ENCODE measurements at places on chromosomes 13 and 19. TPM values are rescaled to one million over a fixed set of nuclear protein-coding genes. Genes with fewer than 3 reads are reported as not detected.

GRCh38 chr13:39575641-39576238, 27.3 kb downstream of the LHFPL6 start:
- no peak overlapping the region for H3K4me3 ChIP-seq
- H3K4me1 ChIP-seq = no peaks in the 10 kb centered on the region
- no peaks in the 10 kb centered on the region for H3K27me3 ChIP-seq
- H3K27ac ChIP-seq = no peak overlapping the region

- no peaks in the 10 kb centered on the region for H3K4me1 ChIP-seq
- H3K4me3 ChIP-seq = no peak overlapping the region
- peaks cover 5% of the 10 kb centered on the region for H3K27me3 ChIP-seq
- DNase-seq = no peak
These were observed 374.6 kb upstream of the ARGLU1 start for GRCh38 chr13:106942563-106942962.

GRCh38 chr19:5445561-5446055, 9.6 kb upstream of the ZNRF4 start:
- no peak overlapping the region for H3K4me3 ChIP-seq
- H3K4me1 ChIP-seq = no peaks in the 10 kb centered on the region
- H3K36me3 ChIP-seq = no peaks in the 10 kb centered on the region
- H3K27ac ChIP-seq = no peak overlapping the region
- H3K27me3 ChIP-seq = no peaks in the 10 kb centered on the region

GRCh38 chr19:46806656-46807055, 18.3 kb upstream of the SLC1A5 start:
- no peak overlapping the region for H3K27ac ChIP-seq
- no peak overlapping the region for H3K4me3 ChIP-seq
- no peak for DNase-seq
- no peaks in the 10 kb centered on the region for H3K36me3 ChIP-seq
- no peaks in the 10 kb centered on the region for H3K4me1 ChIP-seq
- H3K27me3 ChIP-seq = no peaks in the 10 kb centered on the region

DNA sequence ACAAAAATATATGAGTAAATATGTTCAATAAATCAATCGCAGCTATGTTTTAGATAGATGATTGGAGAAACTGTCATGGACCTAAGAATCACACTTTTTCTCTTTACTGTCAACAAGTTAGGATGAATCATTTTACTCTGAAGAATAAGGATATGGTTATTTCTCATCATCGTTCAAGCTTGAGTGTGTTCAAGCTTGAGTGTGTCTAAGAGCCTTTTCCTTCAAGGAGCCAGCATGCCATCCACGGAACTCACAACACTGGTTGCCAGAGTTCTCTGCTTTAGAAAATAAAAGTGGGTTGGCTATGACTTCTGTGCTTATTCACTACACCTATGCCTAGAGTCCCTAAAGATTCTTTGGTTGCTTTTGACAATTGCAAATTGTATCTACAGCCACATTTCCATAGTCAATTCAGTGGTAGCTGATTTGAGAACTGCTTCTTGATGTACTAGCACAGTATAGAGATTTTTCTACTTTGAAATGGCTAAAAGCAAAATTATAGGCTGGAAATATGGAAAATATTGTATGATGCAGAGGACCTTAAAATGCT, 58.1 kb upstream of the SCEL start:
- H3K4me3 ChIP-seq = no peak overlapping the region
- no peaks in the 10 kb centered on the region for H3K27me3 ChIP-seq
- DNase-seq = no peak
- H3K4me1 ChIP-seq = no peaks in the 10 kb centered on the region
- H3K27ac ChIP-seq = no peak overlapping the region
- no peaks in the 10 kb centered on the region for H3K36me3 ChIP-seq

DNA sequence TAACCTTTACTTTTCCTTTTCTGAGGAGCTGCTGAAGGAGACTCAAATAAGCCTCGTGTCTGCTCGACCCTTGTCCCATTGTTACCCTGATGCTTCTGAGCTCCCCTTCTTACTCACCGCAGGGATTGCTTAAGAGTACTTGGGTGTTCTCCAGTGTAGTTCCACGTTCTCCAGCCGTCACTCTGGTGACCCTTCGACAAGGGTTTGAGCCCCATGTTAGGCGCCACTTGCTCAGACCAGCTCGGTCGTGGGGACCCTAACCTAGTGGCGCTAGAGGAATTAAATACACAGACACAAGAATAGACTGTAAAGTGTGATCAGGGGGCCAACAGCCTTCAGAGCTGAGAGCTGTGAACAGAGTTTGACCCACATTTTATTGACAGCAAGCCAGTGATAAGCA, 10.3 kb downstream of the ZNF480 start:
- no peaks in the 10 kb centered on the region for H3K4me1 ChIP-seq
- H3K4me3 ChIP-seq = no peak overlapping the region

DNA sequence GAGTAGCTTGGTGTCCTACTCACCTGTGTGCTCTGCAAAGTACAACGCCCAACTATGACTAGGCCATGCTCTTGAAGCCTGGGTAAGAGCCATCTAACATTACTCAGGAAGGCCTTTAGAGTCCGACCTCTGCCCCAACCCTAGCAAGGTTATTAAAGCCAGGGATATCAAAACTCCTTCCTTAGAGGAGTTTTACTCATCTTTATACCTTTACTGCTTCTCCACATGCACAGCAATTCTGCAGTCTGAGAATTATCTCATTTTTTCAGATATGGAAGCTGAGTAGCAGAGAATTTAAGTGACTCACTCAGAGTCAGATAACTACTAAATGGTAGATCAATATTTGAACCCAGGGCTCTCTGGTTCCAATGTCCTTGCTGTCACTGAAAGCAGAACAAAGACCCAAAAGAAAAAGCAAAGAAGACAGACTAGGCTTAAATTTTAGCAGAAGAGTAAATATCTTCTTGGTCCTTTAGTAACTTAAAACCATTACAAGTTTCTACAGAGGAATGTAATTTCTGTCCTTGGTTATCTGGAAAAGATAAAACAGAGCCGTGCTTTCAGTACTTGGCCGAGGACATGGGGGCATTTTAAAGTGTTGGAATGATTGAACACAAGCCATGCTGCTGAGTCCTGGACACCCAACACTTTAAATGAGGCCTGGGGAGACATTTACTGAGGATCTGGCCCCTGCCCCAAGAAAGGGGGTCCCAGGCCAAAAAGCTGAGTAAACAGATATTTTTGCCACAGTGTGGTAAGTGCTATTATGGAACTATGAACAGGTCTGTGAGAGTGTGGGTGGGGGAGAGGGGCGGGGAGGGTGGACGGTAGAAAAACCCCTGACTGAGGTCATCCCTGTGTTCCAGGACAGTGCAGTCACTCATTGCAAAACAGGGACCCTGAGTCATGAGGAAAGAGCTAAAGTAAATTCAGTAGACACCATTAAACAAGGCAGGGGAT, 18.4 kb upstream of the KPNA3 start:
- H3K4me1 ChIP-seq = no peaks in the 10 kb centered on the region
- no peak overlapping the region for H3K27ac ChIP-seq
- H3K4me3 ChIP-seq = no peak overlapping the region
- no peaks in the 10 kb centered on the region for H3K27me3 ChIP-seq
- DNase-seq = no peak

- no peaks in the 10 kb centered on the region for H3K4me1 ChIP-seq
- no peak overlapping the region for H3K27ac ChIP-seq
- H3K4me3 ChIP-seq = no peak overlapping the region
- H3K36me3 ChIP-seq = no peaks in the 10 kb centered on the region
- no peak for DNase-seq
These were observed 647.1 kb upstream of the SLITRK6 start for GRCh38 chr13:86446311-86446710.

DNA sequence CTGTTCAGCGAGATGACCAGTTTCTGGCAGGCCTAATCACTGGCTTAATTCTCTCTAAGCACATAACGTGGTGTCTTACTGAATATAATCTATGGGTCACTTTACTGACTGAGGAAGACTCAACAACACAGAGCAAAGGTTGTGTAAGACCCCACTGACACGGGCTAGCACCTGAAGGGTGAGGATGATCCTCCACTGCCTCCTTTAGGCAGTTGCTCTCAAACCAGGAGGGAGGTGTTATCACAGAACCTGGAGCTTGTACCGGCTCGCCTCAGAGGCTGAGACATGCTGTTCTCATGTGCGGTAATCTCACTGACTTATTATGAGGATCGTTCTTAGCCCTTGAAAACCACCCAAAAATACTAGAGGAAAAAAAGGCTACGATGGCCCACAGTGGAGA, 28.3 kb downstream of the RCBTB2 start:
- H3K4me1 ChIP-seq = peaks cover 4% of the 10 kb centered on the region
- DNase-seq = no peak
- no peaks in the 10 kb centered on the region for H3K36me3 ChIP-seq
- no peak overlapping the region for H3K4me3 ChIP-seq
- H3K27ac ChIP-seq = no peak overlapping the region
- H3K27me3 ChIP-seq = no peaks in the 10 kb centered on the region

GRCh38 chr13:68264692-68265091, 1034.6 kb upstream of the PCDH9 start:
- DNase-seq = no peak
- no peak overlapping the region for H3K4me3 ChIP-seq
- H3K36me3 ChIP-seq = no peaks in the 10 kb centered on the region

- no peaks in the 10 kb centered on the region for H3K36me3 ChIP-seq
- H3K4me1 ChIP-seq = peaks cover 16% of the 10 kb centered on the region
- H3K27ac ChIP-seq = peak overlapping the region; percentile 94
- H3K4me3 ChIP-seq = peak overlapping the region; percentile 50
These were observed 420 bp downstream of the ECH1 start for GRCh38 chr19:38831142-38831605.

GRCh38 chr13:36998624-36999041, 507 bp downstream of the ALG5 start:
- H3K4me3 ChIP-seq = peak overlapping the region; percentile 92
- no peaks in the 10 kb centered on the region for H3K27me3 ChIP-seq
- H3K4me1 ChIP-seq = peaks cover 5% of the 10 kb centered on the region
- peak overlapping the region; percentile 98 for H3K27ac ChIP-seq
- peak; percentile 31 for DNase-seq

- no peaks in the 10 kb centered on the region for H3K27me3 ChIP-seq
- no peak overlapping the region for H3K4me3 ChIP-seq
- DNase-seq = peak; percentile 90
- no peak overlapping the region for H3K27ac ChIP-seq
- H3K36me3 ChIP-seq = peaks cover 7% of the 10 kb centered on the region
- no peaks in the 10 kb centered on the region for H3K4me1 ChIP-seq
These were observed 6.0 kb downstream of the AP1M2 start for GRCh38 chr19:10580979-10581631.

DNA sequence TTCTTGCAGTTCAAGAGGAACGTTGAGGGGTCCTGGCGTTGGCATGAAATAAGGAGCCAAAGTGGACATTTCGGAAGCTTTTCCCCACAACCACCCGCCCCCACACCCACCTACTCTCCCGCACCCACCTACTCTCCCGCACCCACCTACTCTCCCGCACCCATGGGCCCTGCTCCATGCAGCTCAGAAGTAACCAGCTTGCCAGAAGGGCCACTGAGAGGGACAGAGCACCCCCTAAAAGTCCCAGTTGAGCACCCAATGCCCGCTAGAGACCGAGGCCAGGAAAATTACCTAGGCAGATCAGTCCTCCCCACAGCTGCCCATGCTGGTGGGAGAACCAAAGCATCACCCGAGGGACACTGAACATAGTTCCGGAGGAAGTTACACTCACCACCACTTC, 11.8 kb downstream of the VSTM2B start:
- no peak for DNase-seq
- H3K36me3 ChIP-seq = no peaks in the 10 kb centered on the region
- no peaks in the 10 kb centered on the region for H3K27me3 ChIP-seq
- no peaks in the 10 kb centered on the region for H3K4me1 ChIP-seq
- H3K4me3 ChIP-seq = no peak overlapping the region

GRCh38 chr19:3358689-3359014, 7.7 kb upstream of the NFIC start:
- no peaks in the 10 kb centered on the region for H3K36me3 ChIP-seq

DNA sequence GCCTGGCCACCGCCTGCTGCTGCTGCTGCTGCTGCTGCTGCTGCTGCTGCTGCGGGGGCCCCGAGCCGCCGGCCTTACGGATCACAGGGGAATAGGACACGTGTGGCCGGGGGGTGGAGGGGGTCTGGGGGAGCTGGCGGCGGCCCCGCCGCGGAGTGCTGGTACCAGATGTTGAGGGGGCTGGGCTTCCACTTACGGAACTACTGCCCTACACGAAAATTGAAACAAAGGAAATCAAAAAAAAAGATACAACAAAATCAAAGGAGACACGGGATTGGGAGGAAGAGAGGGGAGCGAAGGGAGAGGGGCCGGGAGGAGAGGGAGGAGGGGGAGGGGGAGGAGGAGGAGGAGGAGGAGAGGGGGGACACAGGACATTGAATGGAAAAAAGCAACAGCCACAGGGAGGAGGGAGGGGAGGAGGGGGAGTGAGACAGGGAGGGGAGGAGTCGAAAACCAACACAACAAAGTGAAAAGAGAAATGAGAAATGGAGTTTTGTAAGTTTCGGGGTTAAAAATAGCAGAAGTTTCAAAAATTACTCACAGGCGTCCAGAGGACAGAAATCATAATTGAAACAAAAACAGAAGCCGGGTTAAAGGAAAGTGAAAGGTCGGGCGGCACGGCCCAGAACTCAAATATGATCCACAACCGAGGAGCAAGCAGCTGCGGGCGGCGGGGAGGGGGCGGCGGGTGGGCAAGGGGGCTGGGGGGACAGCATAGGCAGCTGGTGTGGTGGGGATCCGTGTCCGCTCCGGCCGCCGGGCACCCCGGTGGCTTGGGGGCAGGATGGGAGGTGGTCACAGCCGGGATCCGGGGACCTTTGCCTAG, 57.8 kb downstream of the IER2 start:
- peak; percentile 49 for DNase-seq
- no peaks in the 10 kb centered on the region for H3K36me3 ChIP-seq

GRCh38 chr19:30719189-30719998, 347.2 kb downstream of the ZNF536 start:
- no peaks in the 10 kb centered on the region for H3K36me3 ChIP-seq
- H3K4me3 ChIP-seq = peak overlapping the region; percentile 23
- H3K27ac ChIP-seq = peak overlapping the region; percentile 73
- DNase-seq = peak; percentile 74
- H3K27me3 ChIP-seq = no peaks in the 10 kb centered on the region

HIPK4 gene
- 0.14 TPM for total RNA-seq

RNU6-9 gene
- not detected for total RNA-seq

CRB3 gene
- total RNA-seq = 37.7 TPM

PNMA8B gene
- 0.63 TPM for total RNA-seq

KRTDAP gene
- 1.1 TPM for total RNA-seq

SERP2 gene
- 1.2 TPM for total RNA-seq

IGFL1 gene
- total RNA-seq = not detected

NOVA2 gene
- 1.2 TPM for total RNA-seq

All from pancreas (tissue), 10 donors.